ENCODE measurements at places on chromosomes 6 and 20.
A peak's percentile ranks its signal among the peaks of the same experiment; 100 is the strongest.

- no peak for DNase-seq
Observed at GRCh38 chr6:43310134-43310533, 1.5 kb upstream of the CRIP3 start.

DNA sequence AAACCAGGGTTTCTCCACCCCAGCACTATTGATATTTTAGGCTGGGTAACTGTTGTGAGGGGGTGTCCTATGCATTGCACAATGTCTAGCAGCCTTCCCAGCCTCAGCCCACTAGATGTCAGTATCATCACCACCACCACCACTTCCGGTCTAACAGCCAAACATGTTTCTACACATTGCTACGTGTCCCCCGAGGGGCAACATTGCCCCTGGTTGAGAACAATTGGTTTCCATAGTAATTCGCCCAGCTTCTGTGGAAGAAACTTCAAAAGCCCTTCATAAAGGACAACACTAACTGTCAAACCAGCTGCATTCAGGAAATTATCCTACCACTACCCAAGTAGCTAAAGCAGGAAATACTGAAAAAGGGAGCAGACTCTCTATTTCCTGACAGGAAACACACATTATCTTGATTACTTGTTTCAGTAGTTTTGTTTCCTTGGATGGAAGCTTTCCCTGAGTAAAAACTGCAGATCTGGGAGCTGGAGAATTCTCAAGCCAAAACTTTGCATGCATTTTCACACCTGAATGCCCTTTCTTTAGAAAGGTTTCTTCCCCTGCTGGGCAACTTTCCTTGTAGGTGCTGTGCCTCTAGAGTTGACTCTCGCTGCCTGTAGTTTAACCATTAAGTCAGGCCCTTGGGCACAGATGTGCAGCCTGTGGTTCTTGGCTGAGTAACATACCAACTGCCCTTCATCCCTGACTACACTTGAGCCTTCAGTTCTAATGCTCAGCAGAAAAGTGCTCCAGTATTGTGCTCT, 23.6 kb downstream of the PKHD1 start:
- peak; percentile 68 for DNase-seq

DNA sequence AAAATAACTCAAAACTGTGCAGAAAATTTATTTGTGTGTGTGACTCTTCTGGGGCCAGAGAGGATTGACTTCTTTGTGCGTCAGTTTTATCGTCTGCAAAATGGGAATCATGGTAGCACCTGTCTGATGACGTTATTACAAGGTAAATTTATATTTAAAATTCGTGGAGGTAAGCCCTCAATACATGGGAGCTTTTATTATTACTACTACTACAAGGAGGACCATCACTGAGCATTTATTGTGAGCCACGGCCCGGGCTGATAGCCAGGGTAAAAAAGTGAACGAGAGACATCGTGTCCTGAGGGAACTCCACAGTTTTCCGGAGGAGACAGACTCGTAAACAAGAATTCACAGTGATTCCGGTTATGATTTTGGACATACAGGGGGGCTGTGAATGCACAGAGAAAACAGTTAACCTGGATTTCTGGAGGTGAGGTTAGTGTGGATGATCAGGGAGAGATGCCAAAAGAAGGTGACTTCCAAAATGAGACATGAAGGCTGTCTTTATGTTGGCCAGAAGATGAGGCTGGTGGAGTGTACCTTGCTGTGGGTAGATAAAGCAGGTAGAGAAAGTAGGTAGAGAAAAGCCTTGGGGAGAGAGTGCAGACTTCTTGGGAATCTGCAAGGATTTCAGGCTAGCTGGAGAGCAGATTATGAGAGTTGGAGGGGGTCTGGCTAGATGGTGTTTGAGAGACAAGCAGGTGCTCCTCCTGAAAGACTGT, 10.6 kb upstream of the SERINC3 start:
- no peak for DNase-seq

DNA sequence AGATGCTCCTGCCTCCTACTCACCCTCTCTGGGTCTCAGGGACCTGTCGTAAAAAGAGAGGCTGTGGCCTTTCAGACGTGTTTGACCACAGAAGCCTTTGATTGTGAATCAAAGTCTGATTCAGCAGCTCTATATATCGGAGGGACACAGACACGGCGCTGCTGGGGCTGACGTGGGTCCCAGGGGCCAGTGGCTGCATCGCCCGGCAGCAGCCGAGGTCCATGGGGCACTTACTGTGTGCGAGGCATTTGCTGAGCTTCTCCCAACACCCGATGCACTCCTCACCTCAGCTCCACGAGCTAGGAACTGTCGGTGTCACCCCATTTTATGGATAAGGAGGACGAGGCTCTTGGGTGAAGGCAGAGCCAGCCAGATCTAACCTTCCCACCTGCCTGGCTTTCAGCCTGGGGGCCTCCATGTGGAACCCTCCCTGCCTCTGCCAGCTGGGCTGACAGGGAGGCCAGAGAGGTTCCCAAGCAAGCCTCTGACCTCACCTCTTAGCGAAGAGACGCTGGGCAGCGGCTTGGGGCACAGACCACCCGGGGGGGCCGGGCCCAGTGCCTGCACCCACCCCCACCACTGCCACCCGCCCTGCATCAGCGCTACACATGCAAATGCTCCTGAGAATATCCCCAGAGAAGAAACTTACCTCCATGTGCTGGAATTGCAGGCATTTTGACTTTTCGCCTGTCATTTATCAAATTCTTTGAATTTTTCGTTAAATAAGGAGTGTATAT, 19.9 kb downstream of the PMEPA1 start:
- no peak for DNase-seq

GRCh38 chr6:18893540-18894269, 506.6 kb downstream of the RNF144B start:
- no peak for DNase-seq

GRCh38 chr6:90415178-90415577, 118.5 kb upstream of the BACH2 start:
- no peak for DNase-seq

DNA sequence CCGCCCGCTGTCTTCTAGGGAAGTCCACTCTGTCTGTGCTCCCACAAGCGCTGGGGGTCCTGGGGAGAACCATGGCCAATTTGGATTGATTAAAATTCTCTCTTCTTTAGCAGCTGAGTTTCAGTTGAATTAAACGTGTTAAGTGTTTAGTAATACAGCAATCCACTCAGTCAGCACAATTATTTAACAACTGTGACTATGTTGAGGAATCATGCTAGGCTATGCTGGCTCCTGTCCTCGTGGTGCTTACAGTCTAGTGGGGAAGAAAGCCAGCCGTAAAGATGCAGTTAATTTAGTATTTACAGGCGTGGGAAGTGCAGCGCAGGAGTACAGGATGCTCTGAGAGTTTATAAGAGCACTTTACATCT, 88.9 kb upstream of the FOXP4 start:
- DNase-seq = no peak

DNA sequence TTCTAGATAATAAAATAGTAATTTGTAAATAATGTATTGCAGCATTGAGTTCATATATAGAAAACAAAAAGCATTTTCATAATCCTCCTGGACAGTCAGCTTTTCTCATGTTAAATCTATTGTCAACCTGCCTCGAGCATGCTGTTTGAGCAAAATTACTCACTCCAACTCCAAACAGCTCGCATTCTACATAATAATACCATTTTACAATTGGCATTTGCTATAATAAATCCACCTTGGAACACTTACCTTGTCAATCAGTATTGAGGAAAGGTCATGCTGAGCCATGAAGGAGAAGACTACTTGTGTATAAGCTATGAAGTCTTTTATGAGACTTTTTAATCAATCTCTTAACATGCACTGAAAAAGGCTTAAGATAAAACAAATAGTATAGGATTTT, 682.6 kb downstream of the CBLN4 start:
- DNase-seq = no peak

DNA sequence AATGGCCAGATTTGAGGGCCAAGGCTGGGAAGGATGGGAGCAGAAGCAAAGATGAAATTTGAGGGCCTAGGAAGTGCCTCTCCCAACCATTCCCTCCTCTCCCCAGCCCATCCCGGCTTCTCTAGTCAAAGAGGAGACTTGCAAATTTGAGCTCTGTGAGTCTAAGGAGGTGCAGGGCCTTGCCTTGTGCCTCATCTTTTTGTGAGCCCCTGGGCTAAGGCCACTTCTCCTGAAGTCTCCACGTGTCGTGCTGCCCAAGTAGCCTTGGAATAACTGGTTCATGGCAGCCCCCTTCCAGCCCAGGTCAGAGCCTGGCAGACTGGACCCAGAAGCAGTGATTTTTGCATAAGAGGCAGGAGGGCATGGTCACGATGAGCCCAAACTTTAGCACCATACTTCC, 6.7 kb downstream of the PTGIS start:
- DNase-seq = no peak

DNA sequence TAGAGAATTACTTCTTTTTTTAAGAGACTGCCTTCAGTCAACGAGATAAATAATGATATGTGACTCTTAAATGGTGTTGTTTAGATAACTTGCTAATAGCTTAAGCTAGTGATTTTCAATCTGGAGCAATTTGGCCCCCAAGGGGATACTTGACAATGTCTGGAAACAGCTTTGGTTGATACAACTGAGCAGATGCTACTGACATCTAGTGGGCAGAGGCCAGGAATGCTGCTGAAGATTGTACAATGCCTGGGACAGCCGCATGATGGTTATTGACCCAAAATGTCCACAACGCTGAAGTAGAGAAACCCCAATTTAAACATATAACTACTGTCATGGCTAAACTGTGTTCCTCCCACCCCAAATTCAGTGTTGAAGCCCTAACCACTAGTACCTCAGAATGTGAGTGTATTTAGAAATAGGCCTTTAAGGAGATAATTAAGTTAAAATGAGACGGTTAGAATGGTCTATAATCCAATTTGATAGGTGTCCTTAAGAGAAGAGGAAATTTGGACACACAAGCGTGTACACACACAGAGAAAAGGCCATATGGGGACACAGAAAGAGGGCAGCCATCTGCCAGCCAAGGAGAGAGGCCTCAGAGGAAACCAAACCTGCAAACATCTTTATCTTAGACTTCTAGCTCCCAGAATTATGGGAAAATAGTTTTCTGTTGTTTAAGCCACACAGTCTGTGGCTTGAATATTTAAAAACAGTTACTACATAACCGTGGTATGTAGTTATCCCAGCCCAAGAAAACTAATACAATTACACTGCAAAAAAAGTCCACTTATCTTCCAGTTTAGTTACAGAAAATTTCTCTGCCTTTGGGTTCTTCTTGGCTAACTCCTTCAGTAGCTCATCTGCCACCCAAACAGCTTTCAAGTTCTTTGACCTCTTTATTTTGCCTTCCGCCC, 22.2 kb downstream of the RWDD2A start:
- DNase-seq = peak; percentile 55

DNA sequence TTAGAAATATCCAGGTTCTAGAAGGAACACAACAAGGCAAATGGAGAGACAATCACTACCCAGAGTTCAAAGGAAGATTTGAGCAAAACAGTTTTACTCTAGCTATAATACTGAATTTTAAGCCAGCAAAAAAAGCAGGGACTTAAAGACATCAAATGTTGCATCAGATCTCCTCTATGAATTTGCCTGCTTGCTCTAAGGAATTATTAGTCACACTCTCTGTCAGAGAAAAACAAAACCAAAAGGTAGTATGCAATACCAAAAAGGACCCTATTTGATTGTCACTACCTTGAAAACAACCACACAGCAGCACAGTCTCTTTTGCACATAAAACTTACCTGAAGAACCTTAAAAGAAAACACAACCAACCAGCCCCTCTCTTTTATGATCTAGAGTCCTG, 46.3 kb downstream of the BTBD9 start:
- no peak for DNase-seq

GRCh38 chr6:38673397-38674165, 29.4 kb downstream of the GLO1 start:
- peak; percentile 1 for DNase-seq

DNA sequence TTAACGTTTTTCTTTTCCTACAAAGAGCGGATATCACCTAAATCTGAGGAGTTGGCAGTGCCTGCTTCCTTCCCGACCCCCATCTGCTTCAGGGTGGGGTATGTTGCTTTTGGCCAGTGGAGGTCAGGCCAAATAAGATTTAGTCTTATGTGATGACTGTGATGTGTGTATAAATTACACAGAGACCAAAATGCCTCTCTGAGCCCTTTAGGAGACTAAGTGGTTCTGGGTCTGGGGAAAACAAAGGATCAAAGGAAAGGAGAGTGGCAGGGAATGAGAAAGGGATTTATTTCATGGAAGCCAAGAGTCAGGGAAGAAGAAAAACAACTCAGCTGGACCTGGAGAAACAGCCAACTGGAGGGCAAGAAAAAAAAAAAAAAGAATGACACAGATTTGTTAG, 39.1 kb upstream of the TBC1D7 start:
- no peak for DNase-seq

DNA sequence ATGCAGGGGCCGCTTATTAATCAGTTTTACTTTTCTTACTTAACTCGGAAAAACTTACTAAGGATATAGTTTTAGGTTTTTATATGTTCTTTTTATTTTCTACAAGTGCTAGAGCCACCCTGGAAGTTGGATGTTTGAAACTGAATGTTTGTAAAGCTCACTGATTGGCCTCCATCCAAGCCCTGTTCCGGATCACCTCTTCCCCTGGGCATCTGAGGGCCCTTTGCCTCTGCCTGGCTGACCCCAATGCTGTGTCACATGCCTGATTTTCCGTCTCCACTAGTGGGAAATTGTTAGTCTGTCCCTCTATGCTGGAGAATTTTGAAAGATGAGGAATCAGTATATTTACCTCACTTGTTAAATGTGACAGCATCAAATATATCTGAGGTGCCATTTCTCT, 79.3 kb downstream of the SLC35F1 start:
- no peak for DNase-seq

GRCh38 chr20:24762791-24763350, 186.2 kb upstream of the CST7 start:
- DNase-seq = no peak

DNA sequence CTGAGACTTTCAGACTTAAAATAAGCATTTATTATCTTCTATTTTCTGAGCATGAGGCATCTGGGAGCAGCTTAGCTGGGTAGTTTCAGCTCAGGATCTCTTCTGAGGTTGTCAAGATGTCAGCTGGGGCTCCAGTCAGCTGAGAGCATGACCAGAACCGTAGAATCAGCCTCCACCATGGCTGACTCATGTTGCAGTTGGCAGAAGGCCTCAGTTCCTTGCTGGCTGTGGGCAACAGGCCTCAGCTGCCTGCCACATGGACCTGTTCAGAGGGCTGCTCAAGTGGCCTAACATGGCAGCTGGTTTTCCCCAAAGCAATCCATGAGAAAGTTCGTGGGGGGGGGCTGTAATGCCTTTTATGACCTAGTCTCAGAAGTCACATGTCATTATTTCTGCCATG, 142.3 kb downstream of the LY86 start:
- DNase-seq = no peak

- no peak for DNase-seq
Observed at GRCh38 chr6:144580771-144581170, 295.6 kb downstream of the UTRN start.

- DNase-seq = no peak
Observed at GRCh38 chr6:42236030-42236429, 18.4 kb upstream of the MRPS10 start.

Measured in CD4-positive, alpha-beta T cell treated with Interferon alpha-2 for 1 hour (primary cell).